ENCODE measurements at places on chromosomes 2 and 18. TPM values are rescaled to one million over a fixed set of nuclear protein-coding genes. Genes with fewer than 3 reads are reported as not detected.

DNA sequence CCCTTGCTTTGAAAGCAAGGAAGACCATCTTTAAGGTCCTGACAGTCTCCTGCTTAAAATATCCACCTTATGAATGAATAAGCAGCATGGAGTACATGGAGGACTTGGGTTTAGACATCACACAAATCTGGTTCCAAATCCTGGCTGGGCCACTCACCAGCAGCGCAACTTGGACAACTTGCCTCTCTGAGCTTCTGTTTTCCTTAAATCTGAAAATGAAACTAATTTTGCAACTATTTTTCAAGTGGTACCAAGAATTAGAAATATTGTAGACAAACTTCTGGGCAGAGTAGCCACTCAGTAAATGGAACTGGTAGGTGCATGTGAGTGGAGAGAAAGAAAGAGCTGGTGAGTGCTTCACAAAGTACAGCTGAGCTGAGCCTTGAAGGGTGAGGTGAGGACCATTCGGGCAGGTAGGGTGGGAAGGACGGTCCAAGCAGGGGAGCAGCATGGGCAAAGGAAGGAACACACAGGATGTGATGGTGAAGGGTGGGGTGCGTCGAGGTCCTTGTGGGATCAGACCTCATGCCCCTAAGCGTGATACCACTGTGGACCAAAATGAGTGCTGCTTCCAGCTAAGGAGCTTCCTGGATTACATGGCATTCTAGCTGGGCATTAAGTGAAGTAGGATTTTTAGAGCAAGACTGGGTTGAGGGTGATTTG is 14.4 kb upstream of the TET3 start:
- no peak for DNase-seq

GRCh38 chr2:197159661-197160211 is 150.8 kb downstream of the ANKRD44 start:
- peak; percentile 81 for DNase-seq

DNA sequence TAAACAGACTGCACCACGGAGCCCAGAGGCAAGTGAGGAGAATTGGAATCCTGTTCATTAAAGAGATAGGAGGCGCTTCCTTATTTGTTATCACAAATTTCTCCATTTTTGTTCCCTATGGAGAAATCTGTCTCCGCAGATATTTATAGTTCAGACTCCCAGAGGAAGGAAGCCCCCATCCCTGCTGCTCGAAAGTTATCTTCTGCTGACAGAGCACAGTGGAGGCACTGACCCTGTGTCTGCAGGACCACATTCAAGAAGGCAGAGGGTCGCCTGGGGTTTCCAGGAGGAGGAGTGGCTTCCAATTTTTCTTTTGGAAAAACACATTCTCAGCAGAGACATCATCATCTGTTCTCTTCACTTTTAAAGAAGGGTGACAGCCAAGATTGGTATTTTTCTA is 73.0 kb upstream of the GPR45 start:
- no peak for DNase-seq

DNA sequence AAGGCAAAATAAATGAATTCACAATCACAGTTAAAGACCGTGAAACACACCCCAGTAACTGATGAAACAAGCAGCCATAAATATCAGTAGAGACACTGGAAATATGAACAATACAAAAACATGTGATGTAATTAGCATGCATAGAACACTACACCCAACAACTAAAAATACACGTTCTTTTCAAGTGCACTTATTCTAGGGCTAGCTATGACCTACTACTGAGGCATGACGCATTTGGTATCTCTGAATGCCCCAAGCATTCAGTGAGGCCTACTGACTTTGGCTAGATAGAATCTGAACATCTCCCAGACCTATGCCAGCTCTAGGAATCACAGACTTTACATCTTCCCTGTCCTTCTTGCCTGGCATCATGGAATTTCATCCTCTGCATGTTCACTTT is 450.0 kb upstream of the ID2 start:
- DNase-seq, result no peak

DNA sequence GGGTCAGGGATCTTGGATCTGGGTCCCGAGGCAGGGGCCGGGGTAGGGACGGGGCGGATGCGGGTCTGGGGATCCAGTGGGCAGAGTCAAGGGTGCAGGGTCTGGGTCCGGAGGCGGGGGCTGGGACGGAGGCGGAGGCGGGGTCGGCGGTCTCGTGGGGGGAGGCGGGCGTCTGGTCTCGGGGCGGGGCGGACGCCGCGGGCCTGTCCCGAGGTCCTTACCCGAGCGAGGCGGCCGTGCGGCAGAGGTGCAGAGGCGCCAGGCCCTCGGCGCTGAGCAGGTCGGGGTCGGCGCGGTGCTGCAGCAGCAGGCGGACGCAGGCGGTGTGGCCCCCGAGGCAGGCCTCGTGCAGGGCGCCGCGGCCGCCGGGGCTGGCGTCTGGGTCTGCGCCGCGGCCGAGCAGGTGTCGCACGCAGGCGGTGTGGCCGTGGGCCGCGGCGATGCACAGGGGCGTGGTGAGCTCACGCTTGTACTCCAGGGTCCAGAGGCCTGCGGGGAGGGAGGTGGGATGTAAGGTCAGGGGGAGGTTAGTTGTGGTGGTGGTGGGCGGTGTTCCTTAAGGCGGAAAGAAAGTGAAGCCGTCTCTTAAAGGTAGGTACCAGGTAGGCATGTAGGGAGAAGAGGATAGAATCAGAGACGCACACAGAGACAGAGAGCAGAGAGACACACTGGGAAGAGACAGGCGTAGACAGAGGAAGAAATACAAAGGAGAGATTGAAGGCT is 26.6 kb downstream of the ASB18 start:
- DNase-seq, result no peak

GRCh38 chr18:48867978-48868377 is 82.8 kb downstream of the SMAD7 start:
- DNase-seq, result no peak

- DNase-seq, result no peak
These were observed 49.8 kb upstream of the ALPP start for GRCh38 chr2:232328516-232329460.

Gene OSBPL6
- 3.5 TPM for total RNA-seq

Gene MROH2A
- 2.9 TPM for total RNA-seq

Gene REEP1
- total RNA-seq, result 0.25 TPM
